ENCODE measurements at places on chromosomes 12 and 14.

- no peak for DNase-seq
Measured at GRCh38 chr12:72491426-72491825, 219.3 kb downstream of the TRHDE start.

DNA sequence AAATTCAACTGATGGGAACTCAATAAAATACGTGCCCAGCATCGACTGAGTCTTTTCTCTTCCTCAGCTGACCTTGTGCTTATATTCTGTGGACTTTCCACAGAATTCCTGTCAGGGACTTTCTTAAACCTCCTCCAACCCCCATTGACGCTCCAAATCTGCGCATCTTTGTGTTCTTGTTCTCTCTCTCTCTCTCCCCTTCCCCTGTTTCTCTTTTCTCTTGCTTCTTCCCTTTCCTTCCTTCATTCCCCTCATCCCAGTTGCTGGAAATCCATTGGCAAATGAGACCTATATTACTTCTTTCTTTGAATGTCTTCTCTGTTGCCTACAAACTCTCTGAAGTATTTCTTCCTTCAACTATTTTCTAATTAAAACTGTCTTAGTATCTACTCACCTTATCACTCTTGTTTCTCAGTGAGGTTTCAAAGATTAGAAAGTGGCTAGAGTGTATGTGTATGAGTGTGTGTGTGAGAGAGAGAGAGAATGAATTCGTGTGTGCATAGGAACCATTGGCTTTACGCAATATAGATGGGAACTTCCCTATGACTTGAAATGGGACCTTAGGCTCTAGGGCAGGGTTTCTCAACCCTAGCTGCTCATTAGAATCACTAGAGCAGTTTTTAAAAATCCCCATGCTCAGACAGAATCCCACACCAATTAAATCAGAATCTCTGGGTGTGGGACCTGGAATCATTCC, 41.8 kb upstream of the DHRS7 start:
- no peak for DNase-seq

DNA sequence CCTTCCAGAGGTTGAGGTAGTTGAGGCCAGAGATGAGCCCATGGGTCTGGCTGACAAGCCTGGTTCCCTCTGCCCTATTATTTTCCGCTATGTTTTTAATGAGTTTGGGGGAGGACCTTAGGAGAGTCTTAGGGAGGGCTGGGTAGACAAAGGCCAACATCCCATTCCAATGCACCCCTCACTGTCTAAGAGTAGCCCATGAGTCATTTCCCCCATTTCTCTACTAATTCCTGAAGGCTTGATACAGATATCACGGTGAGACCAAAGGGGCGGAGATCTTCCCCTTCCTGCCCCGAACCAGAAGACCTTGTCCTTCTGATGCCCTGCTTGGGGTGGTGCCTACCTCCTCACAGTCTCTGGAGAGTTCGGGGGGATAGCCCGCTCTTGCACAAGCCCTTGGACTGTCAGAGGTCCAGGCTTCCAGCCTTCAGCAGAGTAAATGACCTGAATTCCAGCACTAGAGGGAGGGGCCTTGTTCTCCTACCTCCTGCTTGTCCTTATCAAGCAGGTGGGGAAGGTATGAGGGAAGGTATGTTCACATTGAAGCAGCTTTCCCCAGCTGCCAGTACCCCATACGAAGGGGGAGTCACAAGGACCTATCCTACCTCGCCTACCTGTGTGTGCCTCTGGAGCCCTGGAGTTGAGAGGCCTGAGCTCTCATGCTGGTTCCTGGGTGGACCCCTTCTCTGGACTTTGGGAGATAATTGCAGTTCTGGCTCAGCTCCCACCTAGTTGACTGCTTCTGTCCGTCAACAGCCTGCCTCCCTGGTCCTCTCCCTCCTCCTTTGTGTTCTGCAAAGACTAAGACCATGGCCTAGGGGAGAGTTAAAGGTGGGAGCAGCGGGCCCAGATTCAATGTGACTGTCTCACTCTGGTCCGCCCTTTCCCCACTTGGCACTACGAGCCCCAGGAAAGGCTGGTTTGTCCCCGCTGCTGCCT, 3.7 kb downstream of the PSMB11 start:
- DNase-seq, result no peak

GRCh38 chr14:98018628-98019027, 1221.4 kb downstream of the VRK1 start:
- DNase-seq, result peak; percentile 47

- DNase-seq, result no peak
Measured at GRCh38 chr12:112188130-112188830, 62.9 kb downstream of the TRAFD1 start.

DNA sequence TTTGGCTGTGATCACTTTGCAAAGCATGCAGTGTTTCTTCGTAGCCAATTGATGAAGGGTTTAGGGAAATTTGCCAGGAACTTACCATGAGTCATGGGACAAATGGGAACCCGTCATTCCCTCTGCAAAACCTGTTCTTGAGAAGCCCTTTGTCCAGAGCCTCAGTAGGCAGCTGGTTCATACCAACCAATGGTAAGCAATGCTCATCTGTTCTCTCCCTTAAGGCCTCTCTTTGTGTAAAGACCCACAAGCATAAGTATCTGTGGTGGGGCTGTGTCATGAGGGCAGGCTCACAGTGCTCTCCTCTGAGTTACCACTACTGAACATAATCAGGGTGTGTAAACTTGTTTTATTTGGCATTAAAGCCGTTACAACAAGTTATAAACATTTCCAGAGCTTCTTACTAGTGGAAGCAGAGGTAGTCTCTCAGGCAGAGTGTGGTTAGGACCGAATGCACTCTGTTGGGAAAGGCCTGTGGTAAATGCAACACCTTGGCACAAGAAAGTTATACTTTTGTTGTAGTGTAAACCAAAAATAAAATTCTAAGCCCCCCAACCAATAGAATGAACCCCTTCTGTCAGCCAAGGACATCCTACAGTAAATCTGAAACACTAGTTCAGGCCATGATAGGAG, 119.8 kb downstream of the SINHCAF start:
- no peak for DNase-seq

Data from activated CD4-positive, alpha-beta T cell treated with anti-CD3 and anti-CD28 coated beads for 36 hours (primary cell).